ENCODE measurements at places on chromosomes 3 and 15. TPM values are rescaled to one million over a fixed set of nuclear protein-coding genes. Genes with fewer than 3 reads are reported as not detected.
A peak's percentile ranks its signal among the peaks of the same experiment; 100 is the strongest.

Gene CCDC9B
- total RNA-seq = 16.9 TPM

DNA sequence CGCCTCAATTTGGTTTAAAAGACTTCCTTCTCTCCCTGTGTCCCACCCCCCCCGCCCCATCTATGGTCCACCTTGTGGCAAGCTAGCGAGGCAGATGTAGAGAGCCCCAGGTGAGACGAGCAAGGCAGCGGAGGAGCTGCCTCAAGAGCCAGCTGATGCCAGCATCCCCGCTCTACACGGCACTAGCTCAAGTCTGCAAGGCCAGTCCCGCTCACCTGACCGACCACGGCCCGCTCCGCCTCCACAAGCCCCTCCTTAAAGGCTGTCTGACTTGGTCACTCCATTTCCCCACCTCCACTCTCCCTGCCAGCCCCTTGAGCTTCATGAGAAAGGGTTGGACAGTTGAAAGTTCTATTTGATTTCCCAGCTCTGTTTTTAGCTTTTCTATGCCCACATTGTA, 56.2 kb upstream of the IGF1R start:
- no peak overlapping the region for H3K27ac ChIP-seq
- DNase-seq = no peak
- no peaks in the 10 kb centered on the region for H3K4me1 ChIP-seq
- peaks cover 38% of the 10 kb centered on the region for H3K27me3 ChIP-seq
- no peaks in the 10 kb centered on the region for H3K36me3 ChIP-seq
- H3K4me3 ChIP-seq = no peak overlapping the region

GRCh38 chr15:69515508-69515907, 62.9 kb downstream of the RPLP1 start:
- H3K4me1 ChIP-seq = no peaks in the 10 kb centered on the region
- H3K4me3 ChIP-seq = no peak overlapping the region
- H3K27ac ChIP-seq = no peak overlapping the region
- H3K27me3 ChIP-seq = peaks cover 32% of the 10 kb centered on the region

DNA sequence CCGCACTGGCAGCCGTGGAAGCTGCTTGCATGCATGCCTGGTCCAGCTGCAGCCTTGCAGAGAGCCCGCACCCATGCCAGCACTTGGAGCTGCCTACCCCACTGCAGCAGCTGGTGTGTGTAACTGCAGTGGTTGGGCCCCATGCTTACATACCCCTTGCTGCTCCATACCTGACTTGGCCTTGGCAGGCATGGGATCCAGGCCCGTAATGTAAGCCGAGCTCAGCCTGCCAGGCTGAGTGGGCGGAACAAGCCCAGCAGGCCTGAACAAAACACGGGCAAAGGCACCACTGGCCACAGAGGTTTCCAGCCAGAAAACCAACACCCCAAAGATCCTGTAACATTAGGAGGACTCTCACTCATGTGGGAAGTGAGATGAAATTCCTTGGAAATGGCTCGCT, 48.3 kb downstream of the SLC6A20 start:
- H3K4me1 ChIP-seq = no peaks in the 10 kb centered on the region
- no peaks in the 10 kb centered on the region for H3K27me3 ChIP-seq
- peaks cover 16% of the 10 kb centered on the region for H3K36me3 ChIP-seq
- DNase-seq = no peak
- no peak overlapping the region for H3K4me3 ChIP-seq

DNA sequence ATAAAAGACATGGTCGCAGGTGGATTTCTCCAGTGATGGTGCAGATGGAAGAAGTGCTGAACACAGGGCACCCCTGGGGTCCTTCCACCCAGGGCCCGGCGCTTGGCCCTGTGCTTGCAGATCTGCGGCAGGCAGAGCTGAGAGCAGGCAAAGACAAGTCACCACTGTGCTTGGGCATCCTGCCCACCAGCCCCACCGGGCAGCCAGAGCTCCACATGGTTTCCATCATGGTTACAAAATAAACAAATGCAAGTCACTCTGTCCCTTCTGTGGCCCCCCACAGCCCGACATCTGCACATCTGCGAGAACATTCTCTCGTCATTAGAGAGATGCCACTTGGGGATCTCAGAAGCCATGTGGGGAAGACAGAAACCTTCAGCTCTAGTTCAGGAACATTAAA, 37.6 kb upstream of the SFMBT1 start:
- H3K4me3 ChIP-seq = no peak overlapping the region
- peaks cover 14% of the 10 kb centered on the region for H3K4me1 ChIP-seq
- H3K36me3 ChIP-seq = no peaks in the 10 kb centered on the region
- DNase-seq = peak; percentile 83
- H3K27me3 ChIP-seq = no peaks in the 10 kb centered on the region

Gene DALRD3
- total RNA-seq = 65.3 TPM

Gene THBS1
- 7,697 TPM for total RNA-seq

DNA sequence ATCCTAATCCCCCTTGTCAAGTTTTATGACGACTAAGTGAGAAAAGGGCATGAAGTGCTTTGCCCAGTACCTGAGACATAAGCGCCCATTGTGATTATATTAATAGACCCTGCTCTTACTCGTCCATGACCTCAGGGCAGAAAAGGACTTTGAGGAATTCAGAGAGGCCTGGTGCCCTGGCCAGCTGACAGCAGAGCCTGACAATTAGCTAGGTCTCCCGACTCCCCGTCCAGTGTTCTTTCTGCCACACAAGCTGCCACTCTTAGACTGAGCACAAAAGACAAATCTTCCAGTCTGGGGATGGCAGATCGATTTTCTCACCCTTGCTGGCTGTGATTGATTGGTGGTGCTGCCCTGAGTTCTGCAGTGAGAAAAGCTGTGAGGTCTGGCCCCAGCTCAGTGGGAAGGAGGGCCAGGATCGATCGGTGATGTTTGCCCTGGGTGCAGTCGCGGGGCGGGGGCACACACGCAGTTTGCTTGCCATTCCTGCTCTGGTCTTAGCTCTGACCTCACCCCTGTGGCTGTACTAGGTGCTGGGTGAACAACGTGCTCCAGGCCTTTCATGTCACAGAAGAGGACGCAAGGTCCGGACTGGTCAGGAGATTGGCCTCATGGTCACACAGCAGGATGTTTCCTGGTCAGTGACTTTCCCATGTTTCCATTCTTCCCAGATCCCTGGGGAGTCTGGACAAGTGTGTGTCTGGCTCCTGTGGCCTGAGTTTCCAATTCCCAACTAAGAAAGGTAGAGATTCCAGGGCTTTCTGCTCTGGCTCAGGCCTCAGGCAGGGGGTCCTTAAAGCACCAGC, 67.4 kb upstream of the TLE3 start:
- H3K27ac ChIP-seq = no peak overlapping the region
- H3K4me3 ChIP-seq = no peak overlapping the region
- H3K36me3 ChIP-seq = no peaks in the 10 kb centered on the region
- DNase-seq = no peak

Gene GPR156
- total RNA-seq = not detected

GRCh38 chr3:189625071-189625470, 6.1 kb upstream of the TP63 start:
- no peak overlapping the region for H3K4me3 ChIP-seq
- H3K27ac ChIP-seq = no peak overlapping the region
- no peak for DNase-seq
- peaks cover 7% of the 10 kb centered on the region for H3K4me1 ChIP-seq
- no peaks in the 10 kb centered on the region for H3K36me3 ChIP-seq

DNA sequence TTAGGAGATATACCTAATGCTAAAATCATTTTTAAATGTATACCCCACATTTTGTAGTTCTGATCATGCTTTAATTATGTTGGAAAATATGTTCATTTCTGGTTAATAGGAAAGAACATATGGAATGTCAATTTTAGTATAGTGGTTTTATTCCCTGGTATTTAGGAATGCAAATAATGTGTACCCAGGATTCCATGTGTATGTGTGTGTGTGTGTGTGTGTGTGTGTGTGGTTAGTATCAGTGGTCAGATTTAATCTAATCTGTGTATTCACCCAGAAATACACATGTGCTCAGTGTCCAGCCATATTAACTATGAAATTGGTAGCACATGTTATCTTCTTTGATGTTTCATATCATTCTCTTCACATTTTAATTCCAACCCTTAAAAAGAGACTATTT, 233.5 kb upstream of the DCBLD2 start:
- DNase-seq = no peak
- H3K4me3 ChIP-seq = no peak overlapping the region
- no peak overlapping the region for H3K27ac ChIP-seq
- peaks cover 16% of the 10 kb centered on the region for H3K4me1 ChIP-seq

DNA sequence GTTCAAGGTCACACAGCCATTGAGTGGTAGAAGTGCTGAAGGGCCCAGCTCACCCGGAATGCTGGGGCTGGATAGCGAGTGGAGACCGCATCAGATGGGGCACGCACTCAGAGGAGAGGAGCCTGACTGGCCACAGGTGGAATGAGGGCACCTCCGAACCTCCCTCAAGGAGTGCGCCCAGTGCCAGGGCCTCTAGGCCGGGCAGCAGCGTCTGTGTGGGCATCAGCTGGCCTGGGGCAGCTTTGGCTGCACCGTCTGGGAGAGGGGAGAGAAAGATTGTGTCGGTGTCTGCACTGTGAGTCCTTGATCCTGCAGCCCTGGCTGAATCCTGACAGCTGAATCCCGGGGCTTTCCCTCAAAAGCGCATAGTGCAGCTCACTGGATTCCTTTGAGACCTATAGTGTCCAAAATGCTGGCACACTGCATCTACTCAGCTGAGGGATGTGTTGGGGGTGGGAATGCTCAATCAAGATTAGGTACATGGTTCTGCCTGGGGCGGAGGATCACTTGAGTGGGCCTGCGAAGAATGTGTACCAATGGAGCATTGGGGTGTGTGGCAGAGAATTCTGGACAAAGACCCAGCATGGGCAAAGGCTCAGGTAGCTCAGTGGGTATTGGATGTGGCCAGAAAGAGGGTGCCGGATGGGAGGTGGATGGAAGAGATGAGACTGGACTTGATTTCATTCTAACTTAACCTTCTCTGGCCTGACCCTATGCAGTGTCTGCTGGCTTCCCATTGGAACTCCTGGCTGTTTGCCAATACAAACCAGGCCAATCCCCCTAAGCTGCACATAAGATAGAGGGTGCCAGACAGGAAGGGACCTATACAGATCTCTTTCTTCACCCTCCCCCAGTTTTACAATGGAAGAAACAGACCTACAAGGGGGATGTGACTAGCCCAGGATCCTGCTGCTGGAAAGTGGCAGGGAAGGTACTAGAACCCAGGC, 950 bp downstream of the ANKDD1A start:
- H3K27ac ChIP-seq = no peak overlapping the region
- no peaks in the 10 kb centered on the region for H3K36me3 ChIP-seq
- H3K4me1 ChIP-seq = no peaks in the 10 kb centered on the region
- DNase-seq = no peak

DNA sequence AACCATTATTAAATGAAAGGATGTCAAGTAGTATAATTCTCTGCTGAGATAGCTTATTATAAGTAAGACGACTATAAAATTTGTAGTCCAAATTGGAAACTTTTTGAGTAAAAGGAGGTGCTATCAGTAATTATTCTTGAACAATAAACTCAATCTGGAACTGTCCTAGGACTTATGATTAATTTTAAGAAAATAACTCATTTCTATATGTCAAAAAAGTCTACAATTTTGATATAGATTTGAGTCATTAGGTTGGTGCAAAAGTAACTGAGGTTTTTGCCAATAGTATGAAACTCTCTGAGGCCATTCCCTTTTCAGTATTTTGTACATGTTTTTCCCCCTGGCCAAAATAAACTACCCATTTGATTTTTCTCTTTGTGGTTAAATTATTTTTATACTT, 41.0 kb downstream of the LEKR1 start:
- no peaks in the 10 kb centered on the region for H3K27me3 ChIP-seq
- no peak overlapping the region for H3K4me3 ChIP-seq
- H3K4me1 ChIP-seq = no peaks in the 10 kb centered on the region
- H3K27ac ChIP-seq = no peak overlapping the region
- DNase-seq = no peak
- no peaks in the 10 kb centered on the region for H3K36me3 ChIP-seq

- no peak overlapping the region for H3K27ac ChIP-seq
- H3K27me3 ChIP-seq = no peaks in the 10 kb centered on the region
- H3K36me3 ChIP-seq = 0 out of 2 replicates have a peak, but pooled peaks cover 6% of the 10 kb centered on the region
- peaks cover 28% of the 10 kb centered on the region for H3K4me1 ChIP-seq
- no peak overlapping the region for H3K4me3 ChIP-seq
Observed at GRCh38 chr15:57184502-57184901, 191.8 kb upstream of the CGNL1 start.

Gene SEMA5B
- not detected for total RNA-seq

- no peak for DNase-seq
- H3K36me3 ChIP-seq = peaks cover 20% of the 10 kb centered on the region
- no peaks in the 10 kb centered on the region for H3K27me3 ChIP-seq
- no peak overlapping the region for H3K4me3 ChIP-seq
- no peak overlapping the region for H3K27ac ChIP-seq
- peaks cover 19% of the 10 kb centered on the region for H3K4me1 ChIP-seq
Observed at GRCh38 chr3:141430316-141430715, 56.5 kb upstream of the RASA2 start.

Gene THOC7
- total RNA-seq = 54.8 TPM

GRCh38 chr3:62236016-62236415, 137.3 kb downstream of the FEZF2 start:
- H3K4me3 ChIP-seq = no peak overlapping the region
- H3K4me1 ChIP-seq = no peaks in the 10 kb centered on the region
- DNase-seq = no peak
- H3K36me3 ChIP-seq = no peaks in the 10 kb centered on the region
- H3K27ac ChIP-seq = no peak overlapping the region
- no peaks in the 10 kb centered on the region for H3K27me3 ChIP-seq

Gene RAB6B
- 0.38 TPM for total RNA-seq

DNA sequence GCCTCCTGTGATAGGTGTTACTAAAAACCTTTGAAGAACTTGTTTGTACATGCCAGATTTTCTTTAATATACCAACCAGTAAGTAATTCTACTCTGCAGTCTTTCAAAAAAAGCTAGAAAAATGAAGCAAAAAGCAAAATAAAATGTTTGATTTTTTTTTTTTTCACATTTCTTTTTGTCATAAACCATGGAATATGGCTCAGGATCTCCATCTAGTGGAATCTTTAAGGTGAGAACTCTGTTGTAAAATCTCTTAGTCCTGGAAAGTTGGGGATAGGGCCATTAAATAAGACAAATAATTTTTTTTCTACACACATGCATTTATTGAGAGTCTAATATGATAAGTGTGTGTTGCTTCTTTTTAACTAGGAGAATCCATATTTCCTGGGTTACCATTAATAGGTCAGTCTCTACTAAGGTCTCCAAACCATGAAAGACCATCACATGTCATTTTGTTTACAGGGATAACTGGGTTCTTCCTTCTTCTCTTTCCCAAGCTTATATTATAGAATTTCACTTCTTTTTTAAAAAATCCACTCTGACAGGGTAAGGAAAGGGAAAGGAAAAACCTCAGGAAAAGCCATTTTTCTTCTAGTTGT, 84.6 kb downstream of the SLC9A9 start:
- peak; percentile 58 for DNase-seq
- no peak overlapping the region for H3K4me3 ChIP-seq
- no peaks in the 10 kb centered on the region for H3K27me3 ChIP-seq
- H3K27ac ChIP-seq = no peak overlapping the region
- H3K4me1 ChIP-seq = no peaks in the 10 kb centered on the region
- H3K36me3 ChIP-seq = no peaks in the 10 kb centered on the region

DNA sequence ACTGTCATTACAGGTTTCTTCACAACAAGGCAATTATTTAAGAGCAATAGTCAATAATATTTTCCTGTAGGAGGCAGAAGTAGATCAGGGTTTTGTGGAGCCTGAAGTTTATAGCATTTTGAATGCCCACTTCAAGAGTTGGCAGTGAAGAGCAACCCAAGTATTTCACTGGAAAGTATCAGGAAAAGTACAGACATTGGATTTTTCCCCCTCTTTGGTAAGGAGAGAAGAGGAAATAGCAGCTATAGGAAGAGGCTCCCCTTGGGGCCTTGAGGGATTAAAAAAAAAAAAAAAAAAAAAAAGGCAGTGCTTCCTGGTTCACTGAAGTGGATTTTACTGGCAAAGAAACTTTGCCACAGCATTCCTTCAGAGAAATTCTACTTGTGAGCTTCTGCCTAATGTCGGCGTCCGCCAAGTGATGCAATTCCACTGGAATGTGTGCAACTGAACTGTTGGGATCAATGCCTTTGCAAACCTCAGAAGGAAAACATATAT, 5.7 kb upstream of the CNTN6 start:
- H3K36me3 ChIP-seq = no peaks in the 10 kb centered on the region
- peaks cover 19% of the 10 kb centered on the region for H3K4me1 ChIP-seq
- DNase-seq = peak; percentile 88

Data from GM23248 (cell line).